ENCODE measurements at places on chromosomes 5 and 9.

DNA sequence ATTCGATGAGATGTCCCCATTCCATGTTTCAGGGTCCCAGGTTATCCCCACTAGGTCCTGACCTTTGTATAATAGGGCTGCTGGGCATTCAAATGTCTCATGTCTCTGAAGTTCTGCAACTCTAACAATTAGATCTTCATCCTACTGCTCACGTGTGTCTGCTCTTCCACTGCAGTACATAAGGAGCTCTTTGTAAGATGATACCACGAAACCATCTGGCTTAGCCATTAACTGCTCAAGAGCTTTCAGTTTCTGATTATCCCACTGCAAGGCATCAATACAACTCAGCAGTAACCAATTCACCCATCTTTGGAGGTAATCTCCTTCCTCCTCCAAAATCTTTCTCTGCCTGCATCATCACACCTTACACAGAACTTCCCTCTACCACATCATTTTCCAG lies 49.9 kb upstream of the PPP2CA start:
- H3K36me3 ChIP-seq = no peaks in the 10 kb centered on the region
- H3K27ac ChIP-seq = no peak overlapping the region
- no peak overlapping the region for H3K4me3 ChIP-seq
- peaks cover 3% of the 10 kb centered on the region for H3K27me3 ChIP-seq

DNA sequence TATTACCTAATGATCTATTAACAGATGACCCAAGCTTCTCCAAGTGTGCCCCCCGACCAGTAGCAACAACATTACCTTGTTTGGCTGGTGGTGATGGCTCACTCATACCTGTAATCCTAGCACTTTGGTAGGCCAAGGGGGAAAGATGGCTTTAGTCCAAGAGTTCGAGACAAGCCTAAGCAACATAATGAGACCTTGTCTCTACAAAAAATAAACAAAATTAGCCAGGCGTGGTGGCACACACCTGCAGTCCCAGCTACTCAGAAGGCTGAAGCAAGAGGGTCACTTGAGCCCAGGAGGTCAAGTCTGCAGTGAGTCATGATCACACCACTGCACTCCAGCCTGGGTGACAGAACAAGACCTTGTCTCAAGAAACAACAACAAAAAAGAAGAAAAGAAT lies 62.9 kb downstream of the GCNT1 start:
- H3K4me3 ChIP-seq = no peak overlapping the region
- H3K36me3 ChIP-seq = no peaks in the 10 kb centered on the region
- peaks cover 9% of the 10 kb centered on the region for H3K4me1 ChIP-seq
- H3K27me3 ChIP-seq = no peaks in the 10 kb centered on the region

DNA sequence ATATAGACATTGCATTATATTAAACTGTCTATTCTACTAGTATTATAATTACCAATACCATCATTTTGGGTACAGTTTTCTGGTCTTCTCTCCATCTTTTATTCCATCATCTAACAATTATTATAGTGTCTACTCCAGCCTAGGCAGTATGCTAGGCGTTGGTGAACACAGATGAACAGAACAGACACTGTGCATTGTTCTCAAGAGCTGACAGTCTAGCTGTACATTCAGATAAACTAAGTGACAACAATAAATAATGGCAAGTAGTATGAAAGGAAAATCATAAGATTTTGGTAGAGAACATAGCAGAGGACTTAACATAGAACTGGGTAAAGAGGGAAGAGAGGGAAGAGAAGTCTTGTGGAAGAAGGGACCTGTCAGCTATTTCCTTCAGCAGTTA lies 12.5 kb upstream of the SGCD start:
- no peak for DNase-seq
- no peaks in the 10 kb centered on the region for H3K4me1 ChIP-seq
- no peaks in the 10 kb centered on the region for H3K36me3 ChIP-seq
- H3K27me3 ChIP-seq = no peaks in the 10 kb centered on the region
- no peak overlapping the region for H3K27ac ChIP-seq
- H3K4me3 ChIP-seq = no peak overlapping the region

- peak overlapping the region; percentile 98 for H3K27ac ChIP-seq
- peaks cover 27% of the 10 kb centered on the region for H3K36me3 ChIP-seq
- peak overlapping the region; percentile 77 for H3K4me3 ChIP-seq
- peaks cover 20% of the 10 kb centered on the region for H3K27me3 ChIP-seq
- peaks cover 27% of the 10 kb centered on the region for H3K4me1 ChIP-seq
Measured at GRCh38 chr9:131278702-131279111, 2.4 kb upstream of the FAM78A start.

DNA sequence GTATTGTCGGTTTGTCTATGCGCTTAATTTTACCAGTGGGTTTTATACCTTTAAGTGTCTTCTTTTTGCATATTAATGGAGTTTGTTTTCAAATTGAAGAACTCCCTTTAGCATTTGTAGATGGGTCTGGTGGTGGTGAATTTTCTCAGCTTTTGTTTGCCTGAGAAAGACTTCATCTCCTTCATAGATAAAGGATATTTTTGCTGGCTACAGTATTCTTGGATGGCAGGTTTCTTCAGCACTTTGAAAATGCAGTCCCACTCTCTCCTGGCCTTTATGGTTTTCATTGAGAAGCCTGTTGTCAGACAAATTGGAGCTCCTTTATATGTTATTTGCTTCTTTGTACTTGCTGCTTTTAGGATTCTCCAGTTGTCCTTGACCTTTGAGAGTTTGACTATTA lies 142.1 kb downstream of the RAB3C start:
- peaks cover 2% of the 10 kb centered on the region for H3K27me3 ChIP-seq
- H3K36me3 ChIP-seq = no peaks in the 10 kb centered on the region
- no peaks in the 10 kb centered on the region for H3K4me1 ChIP-seq
- H3K4me3 ChIP-seq = no peak overlapping the region
- no peak for DNase-seq

Data from activated CD4-positive, alpha-beta memory T cell treated with anti-CD3 and anti-CD28 coated beads, Interleukin-2, amount 10 ng/mL, durations not matched to agents 7 days and 5 days (primary cell).